ENCODE measurements at places on chromosomes 7 and 10.

- no peak for DNase-seq
Observed at GRCh38 chr7:142248-142941, 50.0 kb upstream of the FAM20C start.

GRCh38 chr10:50470798-50471582, 152.8 kb downstream of the SGMS1 start:
- DNase-seq: no peak

DNA sequence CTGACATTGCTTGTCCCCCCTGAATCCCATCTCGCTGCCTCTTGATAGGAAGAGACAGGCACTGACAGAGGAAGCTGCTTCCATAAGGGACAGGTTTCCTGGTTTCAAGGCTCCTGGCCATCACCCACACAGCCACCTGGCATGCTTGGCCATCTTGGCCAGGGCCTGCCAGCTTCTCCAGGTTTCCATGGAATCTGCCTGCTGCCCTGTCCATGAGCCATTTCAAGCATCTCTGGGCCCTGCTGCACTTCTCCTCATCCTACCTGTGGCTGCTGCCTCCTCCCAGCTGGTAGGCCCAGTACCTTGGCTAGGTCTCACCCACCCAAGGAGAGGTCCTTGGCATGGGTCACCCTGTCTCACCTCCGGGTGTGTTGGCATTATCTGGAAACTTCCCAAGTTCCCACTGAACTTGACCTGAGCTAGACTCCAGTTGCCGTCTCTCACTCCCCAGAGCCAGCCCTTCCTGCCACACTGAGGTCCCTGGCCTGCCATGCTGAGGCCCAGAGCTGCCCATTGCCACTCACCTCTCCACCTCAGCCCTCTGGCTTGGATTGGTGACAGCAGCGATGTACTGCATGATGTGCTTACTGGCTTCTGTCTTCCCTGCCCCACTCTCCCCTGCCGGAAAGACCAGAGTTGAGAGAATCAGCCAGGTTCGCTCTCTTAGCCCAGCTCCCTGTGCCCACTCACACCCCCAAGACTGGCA, 2.6 kb downstream of the MYO1G start:
- no peak for DNase-seq

DNA sequence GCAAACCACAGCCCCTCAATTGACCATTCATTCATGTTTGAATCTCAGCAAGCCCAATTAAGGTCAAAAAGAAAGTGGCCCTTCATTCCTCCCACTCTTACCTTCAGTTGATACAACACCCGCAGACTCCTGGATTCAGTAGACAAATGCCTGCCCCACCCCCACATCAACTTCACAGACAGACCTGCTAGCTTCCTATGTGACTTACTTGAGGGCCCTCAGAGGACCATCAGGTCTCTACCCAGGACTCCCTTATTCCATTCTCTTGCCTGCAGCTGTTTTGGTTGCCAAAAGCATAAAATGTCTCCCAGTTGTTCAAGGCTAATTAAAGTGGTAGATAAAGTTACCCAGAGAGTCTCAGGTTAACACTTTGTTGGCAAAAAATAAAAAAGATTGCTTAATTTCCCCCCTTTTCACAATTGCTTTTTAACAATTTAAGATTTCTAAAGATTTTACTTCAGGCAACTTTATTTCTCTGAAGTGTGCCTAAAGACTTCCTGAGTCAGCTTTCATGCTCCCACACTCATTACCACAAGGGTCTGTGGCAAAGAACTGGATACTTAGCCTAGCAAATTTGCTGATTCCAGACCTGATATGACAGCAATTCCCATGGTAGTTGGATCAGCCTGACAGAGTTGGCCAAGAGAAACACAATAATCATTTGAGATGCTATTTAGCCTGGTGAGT, 3.3 kb upstream of the MTERF1 start:
- DNase-seq: no peak

DNA sequence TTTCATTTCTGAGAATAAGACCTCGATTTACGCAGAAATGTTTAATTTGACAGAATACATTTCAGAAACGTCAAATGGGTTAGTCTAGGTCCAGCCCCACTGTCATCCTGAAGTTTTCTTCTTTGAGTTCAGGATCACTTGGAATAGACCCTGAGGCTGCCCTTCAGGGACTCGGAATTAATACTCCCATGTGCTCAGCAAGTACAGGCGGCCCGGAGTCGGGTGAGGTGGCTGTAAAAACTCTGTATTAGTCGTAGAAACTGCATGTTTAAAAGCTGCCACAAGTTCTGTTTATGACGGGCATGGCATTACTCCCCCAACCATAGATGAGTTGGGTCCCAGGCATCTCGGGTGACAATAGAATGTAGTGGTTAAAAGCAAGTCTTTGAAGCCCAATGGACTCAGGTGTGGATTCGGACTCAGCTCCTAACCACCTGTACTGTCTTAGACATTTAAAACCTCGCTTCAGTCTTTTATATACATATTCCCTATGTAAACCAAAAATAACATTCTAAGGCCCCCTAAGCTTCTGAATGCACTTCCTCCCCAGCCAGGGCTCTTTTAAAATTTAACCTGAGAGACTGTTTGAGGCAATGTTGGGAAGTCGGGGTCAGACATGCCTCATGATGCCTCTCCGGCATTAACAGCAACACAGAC, 216.3 kb downstream of the ADARB2 start:
- DNase-seq: no peak

DNA sequence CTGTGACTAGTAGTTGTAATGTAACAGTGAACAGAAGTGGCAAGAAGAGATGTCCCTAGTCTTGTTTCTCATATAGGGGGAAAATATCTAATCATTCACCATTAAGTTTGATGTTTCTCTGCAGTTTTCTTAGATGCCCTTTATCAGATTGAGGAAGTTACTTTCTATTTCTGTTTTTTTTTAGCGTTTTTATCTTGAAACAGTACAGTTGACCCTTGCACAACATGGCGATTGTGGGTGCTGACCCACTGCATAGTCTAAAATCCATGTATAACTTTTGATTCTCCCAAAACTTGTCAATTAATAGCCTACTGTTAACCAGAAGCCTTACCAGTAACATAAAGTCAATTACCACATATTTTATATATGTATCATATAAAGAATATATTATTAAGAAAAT, 192.0 kb downstream of the ADK start:
- no peak for DNase-seq

DNA sequence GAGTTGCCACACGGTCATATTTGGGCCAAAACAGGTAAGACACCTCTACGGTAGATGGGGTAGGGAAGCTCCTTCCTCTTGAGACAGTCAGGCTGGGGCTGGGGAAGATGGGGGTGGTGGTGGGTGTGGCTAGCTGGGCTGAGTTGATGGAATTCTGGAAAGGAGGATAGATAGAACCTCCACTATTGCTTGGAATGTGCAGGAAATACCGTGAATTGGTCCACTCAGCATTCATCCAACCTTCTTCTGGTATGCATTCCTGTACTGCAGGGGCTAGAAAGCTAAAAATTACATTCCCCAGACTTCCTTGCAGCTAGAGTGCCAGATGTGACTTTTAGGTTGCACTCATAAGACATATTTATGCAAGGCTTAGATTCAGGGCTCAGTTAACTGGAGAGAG, 24.8 kb downstream of the TLX1 start:
- no peak for DNase-seq

GRCh38 chr7:101817471-101818286, at the start of gene CUX1:
TSS of gene CUX1 (plus strand) at chr7:101817626. CDS start at chr7:101817640, 14 bp downstream.
- DNase-seq: no peak

GRCh38 chr10:122051609-122052385, 62.8 kb downstream of the TACC2 start:
- no peak for DNase-seq

DNA sequence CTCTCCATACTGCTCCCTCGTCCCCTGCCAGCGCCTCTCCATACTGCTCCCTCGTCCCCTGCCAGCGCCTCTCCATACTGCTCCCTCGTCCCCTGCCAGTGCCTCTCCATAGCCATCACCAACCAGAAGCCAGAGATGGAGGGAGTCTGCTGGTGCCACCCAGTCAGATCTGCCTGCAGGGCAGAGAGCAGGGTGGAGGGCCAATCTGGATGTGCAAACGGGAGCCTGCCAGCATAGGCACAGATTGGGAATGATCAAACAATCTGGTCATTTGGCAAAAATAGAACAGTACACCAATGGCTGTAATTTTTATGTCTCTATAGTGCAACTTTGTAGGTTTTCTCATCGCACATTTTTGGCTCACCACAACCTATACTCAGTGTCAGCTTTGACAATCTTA, 76.9 kb upstream of the LRRC4 start:
- DNase-seq: no peak

DNA sequence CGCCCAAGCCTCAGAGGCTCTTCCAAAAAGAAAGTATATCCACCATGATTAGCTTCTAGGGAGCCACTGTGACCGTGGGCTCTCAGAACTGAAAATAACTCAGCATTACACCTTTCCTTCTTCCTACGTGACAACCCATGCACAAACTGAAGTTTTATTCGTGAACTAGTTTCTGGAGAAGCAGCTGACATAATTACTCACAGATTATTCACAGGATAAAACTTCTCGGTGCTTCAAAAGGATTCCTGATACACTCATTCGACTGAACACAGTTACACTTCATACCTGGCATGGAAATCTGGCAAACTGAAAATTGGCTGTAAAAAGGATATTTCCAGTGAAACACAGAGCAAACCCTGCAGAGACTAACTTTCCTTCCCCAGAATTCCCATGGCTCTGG, 139.2 kb upstream of the PTER start:
- no peak for DNase-seq

- no peak for DNase-seq
Observed at GRCh38 chr10:17250736-17251135, 22.7 kb downstream of the VIM start.

- DNase-seq: no peak
Observed at GRCh38 chr10:96646301-96646700, 59.5 kb upstream of the TM9SF3 start.

GRCh38 chr10:132643709-132644526, 106.3 kb downstream of the INPP5A start:
- DNase-seq: no peak

DNA sequence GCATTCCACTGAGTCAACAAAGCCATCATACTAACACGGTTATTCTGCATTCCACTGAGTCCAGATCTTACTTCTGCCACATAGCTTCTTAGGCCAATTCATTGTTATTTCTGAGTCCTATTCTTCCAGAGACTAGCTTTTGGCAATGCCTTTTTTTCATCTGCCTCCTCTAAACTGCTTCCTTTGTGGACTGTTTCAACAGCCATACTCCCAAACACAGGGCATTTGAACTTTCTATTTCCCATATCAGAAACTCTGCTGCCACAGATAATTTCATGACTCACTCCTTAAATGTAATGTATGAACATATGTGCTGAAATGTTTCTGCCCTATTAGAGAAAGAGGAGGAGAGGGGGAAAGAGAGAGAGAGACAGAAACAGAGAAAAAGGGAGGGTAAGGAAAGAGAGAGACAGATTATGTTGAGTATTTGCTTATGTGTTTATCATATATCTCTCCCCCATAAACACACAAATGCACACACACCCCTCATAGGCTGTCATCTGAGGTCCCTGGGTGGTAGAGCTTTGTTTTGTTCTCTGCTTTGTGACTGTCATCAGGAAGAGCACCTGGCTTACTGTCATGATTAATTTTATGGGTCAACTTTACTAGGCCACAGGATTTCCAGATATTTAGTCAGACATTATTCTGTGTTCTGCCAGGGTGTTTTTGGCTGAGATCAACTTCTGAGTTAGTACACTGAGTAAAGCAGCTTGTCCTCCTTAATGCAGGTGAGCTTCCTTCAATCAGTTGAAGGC, 308.0 kb upstream of the KCND2 start:
- DNase-seq: no peak

GRCh38 chr10:14822879-14823755, 14.7 kb downstream of the CDNF start:
- no peak for DNase-seq

DNA sequence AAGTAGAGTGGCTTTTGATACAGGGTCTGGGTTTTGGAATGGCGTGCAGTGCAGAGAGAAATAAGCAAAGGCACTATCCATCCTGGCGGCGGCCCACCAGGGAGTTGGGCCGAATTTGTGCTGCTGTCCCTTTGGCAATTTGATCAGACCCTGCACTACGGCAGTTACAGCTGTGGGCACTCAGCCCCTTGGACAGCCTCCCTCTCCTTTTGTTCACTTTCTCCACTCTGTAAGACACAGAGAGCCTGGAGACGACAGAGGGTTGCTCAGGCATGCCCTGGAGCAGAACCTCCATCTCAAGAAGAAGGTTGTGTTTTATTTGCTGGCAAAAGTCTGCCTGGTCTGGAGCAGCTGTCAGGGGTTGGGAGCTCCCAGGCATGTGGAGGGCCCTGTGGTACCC, 55.8 kb downstream of the LHPP start:
- DNase-seq: no peak

DNA sequence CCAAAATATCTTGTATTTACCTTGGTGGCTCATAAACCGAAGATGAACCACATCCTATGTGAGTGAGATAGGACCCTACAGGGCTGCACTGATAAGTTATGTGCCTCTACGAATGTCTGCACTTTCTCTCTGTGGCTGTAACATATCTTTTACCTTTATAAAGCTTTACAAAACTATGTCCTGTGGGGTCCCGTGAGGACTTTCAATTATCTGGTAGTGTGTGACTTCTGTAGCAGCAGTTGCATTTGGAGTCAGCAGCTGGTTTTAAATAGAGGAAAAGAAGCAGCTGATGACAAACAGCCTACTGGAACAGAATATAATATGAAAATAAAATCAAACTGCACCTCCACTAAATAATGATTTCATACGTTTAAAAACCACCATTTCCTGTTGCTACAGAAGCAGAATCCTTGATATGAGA, 222.4 kb upstream of the GNAI1 start:
- DNase-seq: no peak

- DNase-seq: no peak
Observed at GRCh38 chr7:40546616-40547501, 412.1 kb downstream of the SUGCT start.

DNA sequence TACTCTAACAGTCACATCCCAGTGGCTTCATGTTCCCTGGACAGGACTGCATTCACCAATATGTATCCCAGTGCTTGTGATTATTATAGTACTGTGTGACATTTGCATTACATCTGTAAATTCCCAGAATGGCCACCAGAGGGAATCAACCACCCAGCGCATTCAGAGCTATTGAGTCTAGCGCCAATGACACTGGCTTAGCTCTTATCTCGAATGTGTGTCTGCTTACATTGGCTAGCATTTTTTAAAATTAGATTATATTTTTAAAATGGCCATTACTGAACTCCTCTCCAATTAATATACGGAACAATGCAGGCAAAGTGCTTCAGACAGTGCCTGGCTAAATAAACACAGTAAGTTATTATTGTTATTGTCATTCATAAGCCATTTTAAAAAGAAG, 36.3 kb downstream of the TRIL start:
- no peak for DNase-seq

GRCh38 chr10:95411635-95412034, 120.8 kb upstream of the PDLIM1 start:
- DNase-seq: no peak

GRCh38 chr10:50593523-50594376, 30.0 kb downstream of the SGMS1 start:
- DNase-seq: no peak

DNA sequence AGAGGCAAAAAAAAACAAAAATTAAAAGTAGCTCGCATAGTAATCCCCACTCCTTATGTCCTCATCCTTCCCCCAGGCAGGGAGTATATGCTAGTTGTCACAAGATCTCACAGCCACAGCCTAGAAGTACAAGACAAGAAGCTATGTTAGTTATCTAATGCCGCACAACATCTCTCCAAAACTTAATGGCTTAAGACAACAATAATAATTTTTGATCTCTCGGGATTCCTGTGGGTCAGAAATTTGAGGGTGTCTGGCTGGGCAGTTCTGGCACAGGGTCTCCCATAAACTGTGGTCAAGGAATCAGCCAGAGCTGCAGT, 39.7 kb downstream of the CPVL start:
- DNase-seq: no peak

GRCh38 chr10:132294561-132295318, 13.0 kb downstream of the STK32C start:
- no peak for DNase-seq

All from cortex of kidney (tissue), 1 donor.